Stimulated activated CD4-positive, alpha-beta T cell treated with anti-CD3 and anti-CD28 coated beads, TNF-alpha, amount 100 ng/mL, for 48 hours (primary cell): ENCODE measurements at places on chromosomes 2 and 18.

GRCh38 chr2:222869252-222869560, 8.4 kb downstream of the ACSL3 start:
- no peak for DNase-seq

- DNase-seq, result no peak
Measured at GRCh38 chr2:225768741-225769140, 369.2 kb downstream of the NYAP2 start.

GRCh38 chr18:24995755-24996154, 356.2 kb downstream of the ZNF521 start:
- no peak for DNase-seq

DNA sequence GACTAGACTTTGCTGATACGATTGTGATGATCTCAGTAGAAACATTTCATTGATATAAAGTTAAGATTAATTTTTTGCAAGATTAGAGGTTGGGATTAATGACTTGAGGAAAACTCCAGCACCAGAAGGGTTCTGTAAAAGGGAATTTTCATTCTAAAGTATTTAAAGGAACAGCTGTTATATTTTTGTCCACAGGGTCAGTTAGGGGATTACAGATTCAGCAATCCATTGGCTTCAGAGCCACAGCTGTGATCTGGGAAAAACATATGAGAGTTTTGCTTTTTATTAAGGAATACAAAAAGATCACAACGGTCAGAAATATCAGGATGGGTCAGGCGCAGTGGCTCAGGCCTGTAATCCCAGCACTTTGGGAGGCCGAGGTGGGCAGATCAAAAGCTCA, 19.6 kb upstream of the REV1 start:
- no peak for DNase-seq

GRCh38 chr2:147631294-147631693, 213.5 kb upstream of the ACVR2A start:
- DNase-seq, result no peak

DNA sequence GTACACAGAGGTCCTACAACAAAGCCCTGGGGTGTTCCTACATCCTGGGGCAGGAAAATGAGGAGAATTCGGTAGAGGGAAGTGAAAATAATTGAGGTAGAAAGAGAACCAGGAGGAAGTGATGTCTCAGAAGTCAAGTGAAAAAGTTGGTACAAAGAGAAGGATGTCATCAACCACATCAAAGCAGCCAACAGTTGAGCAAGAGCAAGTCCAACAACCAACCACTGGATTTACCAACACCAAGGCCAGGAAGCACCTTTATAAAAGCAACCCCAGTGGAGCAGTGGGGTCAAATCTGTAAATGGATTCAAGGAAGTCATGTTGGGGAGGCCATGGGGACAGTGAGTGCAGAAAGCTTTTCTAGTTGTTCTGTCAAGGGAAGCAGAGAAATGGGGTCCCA, 360.4 kb downstream of the ZNF516 start:
- no peak for DNase-seq

- DNase-seq, result no peak
Measured at GRCh38 chr18:13273800-13274199, 55.2 kb downstream of the LDLRAD4 start.

DNA sequence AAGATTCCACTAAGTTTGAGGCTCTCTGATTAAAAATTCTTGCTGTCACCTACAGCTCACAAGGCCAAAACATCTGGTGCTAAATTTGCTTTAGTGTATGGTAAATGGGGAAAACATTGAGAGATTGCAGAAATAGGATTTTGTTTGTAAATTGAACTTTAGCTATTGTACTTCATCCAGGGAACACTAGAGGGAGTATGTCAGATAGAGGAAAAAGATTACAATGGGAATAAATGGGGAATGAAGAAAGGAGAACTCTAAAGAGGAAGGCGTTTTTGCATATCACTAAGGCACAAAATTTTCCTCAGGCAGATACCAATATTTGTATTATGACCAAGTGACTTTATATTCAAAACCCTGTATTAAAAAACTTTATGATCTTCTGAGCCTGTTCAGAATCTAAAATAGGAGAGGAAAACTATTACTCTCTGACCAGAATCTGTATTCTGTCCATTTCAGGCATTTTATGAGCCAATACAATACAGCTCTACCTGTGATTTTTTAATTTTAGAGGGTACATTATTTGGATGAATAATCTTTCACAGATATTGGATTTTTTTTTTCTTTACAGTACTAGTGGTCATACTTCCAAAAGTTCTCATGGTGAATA, 52.3 kb upstream of the ITGB6 start:
- no peak for DNase-seq

GRCh38 chr2:236359426-236360045, 95.3 kb upstream of the ASB18 start:
- no peak for DNase-seq

- DNase-seq, result no peak
Measured at GRCh38 chr2:47747878-47748277, 35.1 kb upstream of the MSH6 start.

GRCh38 chr2:13968811-13969210, 663.7 kb upstream of the LRATD1 start:
- DNase-seq, result no peak

- no peak for DNase-seq
Measured at GRCh38 chr18:5914016-5914415, 18.7 kb upstream of the TMEM200C start.

GRCh38 chr2:169729274-169729605, 4.4 kb upstream of the KLHL23 start:
- DNase-seq, result no peak

- no peak for DNase-seq
Measured at GRCh38 chr2:186590759-186591505, 1.1 kb downstream of the ITGAV start.

DNA sequence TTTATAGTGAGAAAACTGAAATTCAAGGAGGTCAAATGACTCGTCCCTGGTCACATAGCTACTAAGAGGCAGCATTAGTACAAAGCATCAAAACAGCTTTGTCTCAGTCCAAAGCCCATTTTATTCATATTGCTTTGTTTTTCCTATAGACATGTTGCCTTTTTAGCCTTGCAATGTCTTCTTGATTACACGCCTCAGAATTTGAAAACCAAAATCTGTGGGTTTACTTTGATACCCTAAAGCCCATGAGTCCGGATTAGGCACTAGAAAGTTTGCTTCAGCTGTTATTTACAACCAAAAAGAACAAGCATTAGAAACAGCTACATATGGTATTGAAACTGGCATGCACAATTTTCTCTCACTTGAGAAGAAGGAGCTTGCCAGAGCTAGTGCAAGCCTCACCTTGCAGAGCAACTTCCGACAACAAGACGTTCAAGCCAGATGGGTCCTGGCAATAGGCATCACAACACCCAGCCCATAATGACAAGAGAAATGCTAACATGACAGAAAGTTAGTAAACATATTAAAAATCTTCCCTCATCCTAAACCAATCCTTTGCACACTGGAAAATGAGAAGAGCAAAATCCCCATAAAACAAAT, 276.8 kb downstream of the RIT2 start:
- DNase-seq, result no peak

DNA sequence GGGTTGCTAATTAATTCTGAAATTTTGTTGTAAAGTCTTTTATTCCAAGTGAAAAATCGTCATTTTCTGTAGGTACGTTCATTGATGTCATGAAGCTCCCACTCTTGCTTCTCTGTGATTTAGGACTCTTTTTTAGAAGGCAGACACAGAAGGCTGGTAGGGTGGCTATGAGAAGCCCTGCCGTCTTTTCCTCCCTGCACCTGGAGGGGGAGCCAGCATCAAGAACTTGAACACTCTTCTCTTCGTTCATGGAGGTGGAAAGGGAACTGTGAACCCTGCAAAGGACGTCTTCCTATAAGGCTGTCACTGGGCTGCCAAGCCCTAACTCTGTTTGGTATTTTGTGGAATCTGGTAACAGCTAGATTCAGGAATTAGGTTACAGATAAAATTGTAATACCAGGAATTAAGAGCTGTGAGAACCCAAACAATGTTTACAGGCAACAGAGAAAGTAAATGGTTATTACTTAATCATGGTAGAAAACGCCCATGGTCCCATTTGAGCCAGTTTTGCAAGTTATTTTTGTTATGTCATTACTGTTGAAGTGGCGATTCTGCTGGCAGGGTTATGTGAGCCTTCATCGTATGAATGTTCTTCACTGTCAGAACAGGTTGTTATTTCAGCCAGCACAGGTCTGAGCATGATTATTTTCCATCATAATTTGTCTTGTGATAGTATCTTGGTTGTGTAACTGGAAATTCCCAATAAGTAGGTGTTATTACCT, 112.2 kb downstream of the OSBPL6 start:
- peak; percentile 1 for DNase-seq

GRCh38 chr2:100179806-100180205, 37.4 kb upstream of the AFF3 start:
- no peak for DNase-seq
